ENCODE measurements at places on chromosomes 1 and 21.
A peak's percentile ranks its signal among the peaks of the same experiment; 100 is the strongest.

- peak; percentile 81 for DNase-seq
Measured at GRCh38 chr1:50774759-50775351, 185.2 kb downstream of the FAF1 start.

DNA sequence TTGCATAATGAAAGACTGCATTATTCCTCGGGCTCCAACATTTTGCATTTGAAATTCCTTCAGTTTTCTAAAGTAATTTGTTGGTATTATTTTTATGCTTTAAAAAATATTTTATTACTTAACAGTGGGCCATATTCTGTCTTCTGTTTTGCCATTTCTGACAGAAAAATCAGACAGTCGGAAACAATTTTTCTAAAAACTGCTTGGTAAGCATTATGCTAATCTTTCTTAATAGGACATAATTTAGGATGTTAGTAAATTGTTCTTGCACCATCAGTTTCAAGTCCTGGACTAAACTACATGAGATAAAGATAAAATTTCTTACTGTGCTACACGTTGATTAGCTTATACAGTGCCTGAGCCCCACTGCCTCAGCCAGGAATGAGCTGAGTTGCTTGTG lies 11.2 kb downstream of the RGL1 start:
- DNase-seq = no peak

- DNase-seq = no peak
Measured at GRCh38 chr1:157399343-157399983, 152.9 kb downstream of the FCRL5 start.

- no peak for DNase-seq
Measured at GRCh38 chr1:82919837-82920236, 1079.1 kb downstream of the TTLL7 start.

DNA sequence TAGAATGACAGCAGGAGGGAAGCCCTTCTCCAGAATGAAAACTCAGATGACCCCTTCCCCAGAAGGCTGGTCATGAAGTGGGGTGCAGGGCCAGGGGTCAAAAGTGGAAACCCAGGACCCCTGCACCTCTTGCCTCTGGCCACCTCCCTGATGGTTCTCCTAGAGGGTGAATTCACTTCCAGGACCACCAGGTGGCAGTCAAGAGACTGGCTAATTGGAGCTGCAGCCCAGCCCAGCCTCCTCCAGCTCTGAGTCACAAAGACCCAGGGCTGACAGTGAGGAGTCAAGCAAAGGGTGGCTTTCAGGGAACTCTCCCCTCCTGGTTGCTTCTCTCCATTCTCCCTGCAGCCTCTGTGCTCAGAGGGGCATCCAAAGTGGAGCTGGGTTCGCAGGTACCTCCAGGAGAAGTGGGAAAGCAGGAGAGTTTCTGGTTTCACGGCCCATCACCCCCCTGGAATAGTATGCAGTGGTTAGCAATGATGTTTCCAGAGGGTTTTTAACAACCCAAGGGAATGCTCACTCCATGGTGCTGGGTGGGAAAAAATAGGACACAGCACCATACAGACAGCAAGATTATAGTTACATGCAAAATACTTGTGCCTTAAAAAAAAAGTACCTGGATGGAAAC lies 6.1 kb upstream of the EPHB2 start:
- peak; percentile 90 for DNase-seq

- DNase-seq = no peak
Measured at GRCh38 chr1:33301273-33301984, 19.5 kb downstream of the A3GALT2 start.

DNA sequence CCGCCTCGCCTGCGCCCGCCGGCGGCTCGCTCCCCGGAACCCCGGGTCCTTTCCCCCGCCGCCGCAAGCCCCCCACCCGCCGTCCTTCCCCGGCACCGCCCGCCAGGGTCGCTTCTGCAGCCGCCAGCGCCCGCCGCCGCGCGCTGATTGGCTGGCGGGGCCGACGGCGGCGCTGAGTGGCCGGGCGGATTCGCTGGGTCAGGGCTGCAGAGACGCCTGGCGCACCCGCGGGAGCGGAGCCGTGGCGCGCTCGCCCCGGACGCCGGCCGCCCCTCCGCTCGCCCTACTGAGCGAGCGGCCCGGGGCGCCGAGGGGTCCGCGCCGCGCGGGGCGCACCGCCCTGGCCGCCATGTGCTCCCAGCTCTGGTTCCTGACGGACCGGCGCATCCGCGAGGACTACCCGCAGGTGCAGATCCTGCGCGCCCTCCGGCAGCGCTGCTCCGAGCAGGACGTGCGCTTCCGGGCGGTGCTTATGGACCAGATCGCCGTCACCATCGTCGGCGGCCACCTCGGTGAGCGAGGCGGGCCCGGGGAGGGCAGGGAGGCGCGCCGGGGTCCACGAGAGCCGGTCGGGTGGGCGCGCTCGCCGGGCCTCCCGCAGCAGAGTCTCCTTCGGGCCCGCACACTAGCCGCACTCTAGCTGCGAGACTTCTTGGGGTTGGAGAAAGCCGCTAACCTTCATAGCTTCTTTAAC lies at the start of gene RIMKLA:
TSS of gene RIMKLA (plus strand) at position 207 of the 694 bp plus-strand sequence. CDS start at position 350, 143 bp downstream.
- peak; percentile 82 for DNase-seq

- no peak for DNase-seq
Measured at GRCh38 chr1:1907098-1907736, 7.8 kb upstream of the CALML6 start.

DNA sequence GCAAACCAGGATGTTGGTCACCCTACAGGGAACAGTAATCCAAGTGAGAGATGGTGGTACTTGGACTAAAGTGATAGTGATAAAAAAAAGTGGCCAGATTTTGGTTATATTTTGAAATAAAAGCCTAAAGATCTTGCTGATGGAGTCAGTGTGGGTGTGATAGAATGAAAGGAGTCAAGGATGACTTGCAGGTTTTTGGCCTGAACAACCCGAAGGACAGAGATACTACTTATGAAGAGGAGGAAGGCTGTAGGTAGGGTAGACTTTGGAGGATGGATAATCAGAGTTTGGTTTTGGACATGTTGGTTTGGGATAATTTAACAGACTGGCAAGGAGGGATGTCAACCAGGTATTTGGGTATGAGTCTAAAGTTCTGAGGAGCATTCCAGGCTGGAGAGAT lies 1.5 kb upstream of the TEX38 start:
- DNase-seq = no peak

DNA sequence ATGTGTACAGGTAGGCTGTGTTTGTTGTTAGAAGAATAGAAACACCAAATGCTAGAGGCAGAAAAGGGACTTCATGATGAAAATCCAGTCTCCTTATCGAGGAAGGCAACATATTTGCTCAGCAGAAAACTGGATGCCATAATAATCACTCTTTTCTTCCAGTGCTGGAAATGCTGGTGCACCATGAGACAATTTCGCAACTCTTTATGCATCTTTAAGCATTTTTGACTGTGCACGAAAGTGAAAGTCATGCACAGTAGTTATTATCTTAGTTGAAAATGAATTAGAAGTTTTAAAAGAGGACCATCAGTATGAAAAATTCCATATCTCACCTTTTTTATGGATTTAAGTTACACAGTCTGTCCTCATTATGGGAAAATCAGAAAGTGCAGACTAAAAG lies 29.1 kb downstream of the SMYD2 start:
- DNase-seq = no peak

DNA sequence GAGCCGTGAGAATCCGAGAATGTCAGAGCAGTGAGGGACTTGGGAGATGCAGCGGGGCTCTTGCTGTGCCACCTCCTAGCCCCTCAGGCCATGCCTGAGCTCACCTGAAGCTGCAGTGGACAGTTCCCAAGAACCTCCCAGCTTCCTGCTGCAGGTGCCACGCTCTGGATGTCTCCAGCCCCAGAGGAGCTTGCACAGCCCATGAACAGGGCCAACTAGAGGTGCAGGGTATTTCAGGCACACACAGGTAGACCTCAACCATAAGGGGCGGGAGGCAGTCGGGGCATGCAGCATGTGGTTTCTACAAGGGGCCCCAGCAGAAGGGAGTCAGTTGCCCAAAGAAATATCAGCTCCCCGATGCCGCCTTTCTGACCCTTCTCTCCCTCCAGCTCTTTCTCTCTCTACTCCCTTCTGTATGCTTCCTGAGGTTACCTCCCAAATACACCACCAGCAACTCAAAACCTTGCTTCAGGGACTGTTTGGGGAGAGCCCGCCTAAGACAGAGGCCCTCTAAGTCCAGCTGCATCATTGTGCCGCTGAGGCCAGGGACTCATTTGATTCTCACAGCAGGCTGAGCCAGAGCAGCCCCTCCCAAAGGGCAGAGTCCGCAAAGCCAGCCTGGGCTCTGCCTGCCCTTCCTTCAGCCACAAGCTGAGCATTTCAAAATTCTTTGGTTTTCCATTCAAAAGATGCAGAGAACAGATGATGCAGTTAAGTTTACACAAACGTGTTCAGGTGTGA lies 209.8 kb downstream of the MATN1 start:
- DNase-seq = no peak

DNA sequence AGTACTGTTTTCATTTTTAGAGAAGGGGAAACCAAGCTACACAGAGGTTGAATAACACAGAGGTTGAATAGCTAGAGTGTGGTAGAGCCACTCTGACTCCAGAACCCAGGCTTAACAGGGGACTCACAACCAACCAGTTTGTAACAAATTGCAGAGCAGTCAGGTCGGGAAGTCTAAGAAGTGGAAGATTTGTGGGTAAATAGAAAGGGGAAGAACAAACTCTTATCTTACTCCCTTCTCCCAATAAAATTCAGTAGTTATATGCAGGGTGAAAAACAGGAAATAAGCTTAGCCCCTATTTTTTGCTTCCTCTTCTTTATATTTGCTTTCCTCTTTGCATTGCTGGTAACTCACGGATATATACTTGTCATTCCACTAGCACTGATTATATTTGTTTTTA lies 23.2 kb downstream of the CDC42 start:
- DNase-seq = no peak

DNA sequence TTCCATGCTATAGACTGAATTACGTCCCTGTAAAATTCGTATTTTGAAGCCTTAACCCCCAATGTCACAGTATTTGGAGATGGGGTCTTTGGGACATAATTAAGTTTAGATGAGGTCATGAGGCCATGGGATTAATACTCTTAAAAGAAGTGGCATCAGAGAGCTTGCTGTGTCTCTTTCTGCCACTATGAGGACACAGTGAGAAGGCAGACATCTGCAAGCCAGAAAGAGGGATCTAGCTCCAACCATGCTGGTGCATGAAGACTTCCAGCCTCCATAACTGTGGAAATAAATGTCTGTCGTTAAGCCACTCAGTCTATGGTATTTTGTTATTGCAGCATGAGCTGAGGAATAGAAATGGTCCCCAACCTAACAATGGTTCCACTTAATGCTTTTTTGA lies 99.0 kb downstream of the LTN1 start:
- DNase-seq = peak; percentile 8

Measured in GM23338 (cell line).